ENCODE measurements at places on chromosomes 11 and 22. TPM values are rescaled to one million over a fixed set of nuclear protein-coding genes. Genes with fewer than 3 reads are reported as not detected.

DNA sequence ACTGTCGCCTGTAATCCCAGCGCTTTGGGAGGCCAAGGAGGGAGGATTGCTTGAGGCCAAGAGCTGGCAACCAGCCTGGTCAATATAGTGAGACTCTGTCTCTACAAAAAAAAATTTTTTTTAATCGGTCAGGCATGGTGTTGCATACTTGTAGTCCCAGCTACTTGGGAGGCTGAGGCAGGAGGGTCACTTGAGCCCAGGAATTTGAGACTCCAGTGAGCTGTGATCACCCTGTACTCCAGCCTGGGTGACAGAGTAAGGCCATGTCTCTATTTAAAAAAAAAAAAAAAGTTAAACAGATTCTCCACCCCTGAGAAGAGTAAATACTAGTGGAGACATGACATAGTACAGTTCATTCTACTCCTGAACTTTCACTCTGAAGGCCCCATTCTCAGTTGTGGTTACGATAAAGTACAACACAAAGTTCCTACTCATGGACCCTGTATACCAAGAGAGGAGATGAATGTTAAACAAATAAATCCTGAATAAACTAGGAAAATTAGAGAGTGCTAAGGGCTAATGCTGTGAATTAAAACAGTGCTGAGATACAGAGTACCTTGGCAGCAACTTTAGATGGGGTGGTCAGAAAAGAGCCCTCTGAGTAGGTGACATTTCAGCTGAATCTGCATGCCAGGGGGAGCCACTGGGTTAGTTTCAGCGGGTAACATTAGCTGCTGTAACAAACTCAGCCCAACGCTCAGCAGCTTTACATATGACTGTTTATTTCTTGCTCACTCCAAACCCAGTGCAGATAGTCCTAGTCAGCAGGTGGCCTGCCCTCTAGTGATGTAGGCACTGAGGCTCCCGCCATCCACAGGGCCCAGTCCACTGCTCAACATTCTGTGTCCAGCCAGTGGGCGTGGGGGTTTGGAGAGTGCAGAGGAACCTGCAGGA lies 75.1 kb downstream of the DBX1 start:
- DNase-seq: no peak

The CTSW gene
- total RNA-seq: 27.8 TPM

DNA sequence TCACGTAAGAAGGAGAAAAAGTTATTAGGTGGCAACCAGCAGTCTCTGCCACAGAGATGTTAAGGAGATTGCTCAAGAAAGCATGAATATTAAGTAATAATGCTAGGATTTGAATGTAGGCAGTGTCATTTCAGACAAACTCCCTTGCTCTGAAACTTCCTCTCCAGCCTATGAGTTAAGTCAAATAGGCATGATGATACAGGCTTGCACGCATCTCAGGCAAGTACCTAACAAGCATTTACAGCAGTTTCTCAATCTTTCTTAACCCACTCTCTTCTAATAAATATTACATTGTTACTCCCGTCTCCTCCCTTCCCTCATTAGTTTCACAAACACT lies 72.7 kb downstream of the RAB38 start:
- DNase-seq: no peak

The SGSM1 gene
- total RNA-seq: 0.07 TPM

The OR5B21 gene
- total RNA-seq: not detected

Measured in activated T-cell treated with anti-CD3 and anti-CD28 coated beads, Interleukin-2, amount 50 U/mL, for 72 hours (primary cell).